Activated T-cell treated with anti-CD3 and anti-CD28 coated beads, Interleukin-2, amount 50 U/mL, for 24 hours (primary cell): ENCODE measurements at places on chromosomes 5 and 9.

GRCh38 chr5:172086194-172086975 is 79.9 kb upstream of the FBXW11 start:
- no peak for DNase-seq
- H3K4me1 ChIP-seq: peaks cover 13% of the 10 kb centered on the region
- H3K4me3 ChIP-seq: no peak overlapping the region
- peak overlapping the region; percentile 79 for H3K27ac ChIP-seq

GRCh38 chr9:8268881-8269280 is 469.3 kb upstream of the DMAC1 start:
- no peak overlapping the region for H3K4me3 ChIP-seq
- H3K27me3 ChIP-seq: peaks cover 2% of the 10 kb centered on the region
- no peaks in the 10 kb centered on the region for H3K36me3 ChIP-seq
- H3K4me1 ChIP-seq: no peaks in the 10 kb centered on the region
- H3K27ac ChIP-seq: no peak overlapping the region
- DNase-seq: no peak

GRCh38 chr9:91805031-91805430 is 145.0 kb downstream of the ROR2 start:
- no peak overlapping the region for H3K4me3 ChIP-seq
- no peak for DNase-seq
- H3K27me3 ChIP-seq: peaks cover 3% of the 10 kb centered on the region
- peaks cover 3% of the 10 kb centered on the region for H3K4me1 ChIP-seq

GRCh38 chr9:7042124-7042523 is 284.4 kb downstream of the KDM4C start:
- H3K4me1 ChIP-seq: peaks cover 16% of the 10 kb centered on the region
- DNase-seq: no peak
- no peak overlapping the region for H3K4me3 ChIP-seq
- peaks cover 60% of the 10 kb centered on the region for H3K36me3 ChIP-seq
- H3K27me3 ChIP-seq: no peaks in the 10 kb centered on the region

DNA sequence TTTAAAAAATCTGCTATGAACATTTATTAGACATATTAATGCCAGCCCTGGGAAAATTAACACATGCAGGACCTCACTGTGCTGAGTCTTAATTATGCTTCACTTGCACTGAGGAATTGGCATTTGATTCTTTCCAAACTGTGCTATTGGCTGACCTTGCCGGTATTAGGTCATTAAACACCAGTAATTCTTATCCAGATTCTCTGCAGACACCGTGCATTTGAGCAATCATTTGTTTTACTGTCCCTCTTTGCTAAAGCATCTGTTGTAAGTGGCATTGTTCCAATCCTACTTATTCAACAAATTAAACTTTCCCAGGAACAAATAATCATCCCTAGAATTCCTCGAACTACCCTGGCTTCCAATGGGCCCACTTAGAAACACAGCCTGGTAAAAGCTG is 145.0 kb downstream of the SLC12A2 start:
- no peaks in the 10 kb centered on the region for H3K27me3 ChIP-seq
- no peak for DNase-seq
- no peak overlapping the region for H3K27ac ChIP-seq
- H3K4me1 ChIP-seq: peaks cover 2% of the 10 kb centered on the region

DNA sequence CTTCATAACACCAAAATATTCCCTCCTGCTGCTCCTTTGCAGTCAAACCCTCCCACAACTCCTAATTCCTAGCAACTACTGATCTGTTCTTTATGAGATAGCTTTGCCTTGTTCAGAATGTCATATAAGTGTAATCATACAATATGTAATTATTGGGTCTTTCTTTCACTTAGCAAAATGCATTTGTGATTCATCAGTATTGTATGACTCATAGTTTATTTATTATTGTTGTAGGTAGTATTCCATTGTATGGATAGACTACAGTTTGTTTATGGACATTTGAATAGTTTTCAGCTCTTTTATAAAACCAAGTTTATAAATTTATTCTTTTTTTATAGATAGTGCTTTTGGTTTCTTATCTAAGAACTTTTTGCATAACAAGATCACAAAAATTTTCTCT is 468.2 kb upstream of the KIF2A start:
- no peaks in the 10 kb centered on the region for H3K36me3 ChIP-seq
- DNase-seq: no peak
- H3K4me3 ChIP-seq: no peak overlapping the region
- no peaks in the 10 kb centered on the region for H3K4me1 ChIP-seq
- H3K27ac ChIP-seq: no peak overlapping the region

DNA sequence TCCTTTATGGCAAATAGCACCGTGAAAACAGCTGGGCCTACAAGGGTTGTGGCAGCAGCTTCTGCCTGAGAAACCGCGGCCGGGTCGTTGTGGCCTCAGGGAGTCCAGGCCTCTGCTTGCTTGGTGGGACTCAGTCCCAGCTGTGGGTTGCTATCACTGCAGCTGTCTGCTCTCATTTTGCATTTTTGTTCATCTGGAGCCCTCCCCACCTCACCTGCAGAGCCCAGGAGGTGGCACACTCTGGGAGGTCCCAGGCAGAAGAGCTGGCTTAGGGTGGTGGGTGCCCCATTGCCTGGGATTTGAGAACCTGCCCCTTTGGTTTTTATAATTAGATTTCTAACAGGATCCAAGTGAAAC is 138.4 kb downstream of the GADD45G start:
- peaks cover 74% of the 10 kb centered on the region for H3K4me1 ChIP-seq
- peak overlapping the region; percentile 60 for H3K27ac ChIP-seq
- H3K4me3 ChIP-seq: no peak overlapping the region
- H3K36me3 ChIP-seq: no peaks in the 10 kb centered on the region

GRCh38 chr9:35904338-35904737 is 1.7 kb upstream of the HRCT1 start:
- DNase-seq: no peak
- no peak overlapping the region for H3K4me3 ChIP-seq
- no peaks in the 10 kb centered on the region for H3K36me3 ChIP-seq
- no peaks in the 10 kb centered on the region for H3K27me3 ChIP-seq
- no peak overlapping the region for H3K27ac ChIP-seq
- peaks cover 30% of the 10 kb centered on the region for H3K4me1 ChIP-seq

- no peaks in the 10 kb centered on the region for H3K36me3 ChIP-seq
- no peak overlapping the region for H3K4me3 ChIP-seq
- no peak overlapping the region for H3K27ac ChIP-seq
- H3K27me3 ChIP-seq: no peaks in the 10 kb centered on the region
- DNase-seq: no peak
- H3K4me1 ChIP-seq: no peaks in the 10 kb centered on the region
These were observed 418.6 kb upstream of the GRAMD2B start for GRCh38 chr5:126004636-126005035.

GRCh38 chr5:56050551-56051255 is 55.9 kb upstream of the IL6ST start:
- H3K27ac ChIP-seq: peak overlapping the region; percentile 84
- H3K4me1 ChIP-seq: peaks cover 50% of the 10 kb centered on the region
- no peaks in the 10 kb centered on the region for H3K27me3 ChIP-seq
- peak overlapping the region; percentile 53 for H3K4me3 ChIP-seq

DNA sequence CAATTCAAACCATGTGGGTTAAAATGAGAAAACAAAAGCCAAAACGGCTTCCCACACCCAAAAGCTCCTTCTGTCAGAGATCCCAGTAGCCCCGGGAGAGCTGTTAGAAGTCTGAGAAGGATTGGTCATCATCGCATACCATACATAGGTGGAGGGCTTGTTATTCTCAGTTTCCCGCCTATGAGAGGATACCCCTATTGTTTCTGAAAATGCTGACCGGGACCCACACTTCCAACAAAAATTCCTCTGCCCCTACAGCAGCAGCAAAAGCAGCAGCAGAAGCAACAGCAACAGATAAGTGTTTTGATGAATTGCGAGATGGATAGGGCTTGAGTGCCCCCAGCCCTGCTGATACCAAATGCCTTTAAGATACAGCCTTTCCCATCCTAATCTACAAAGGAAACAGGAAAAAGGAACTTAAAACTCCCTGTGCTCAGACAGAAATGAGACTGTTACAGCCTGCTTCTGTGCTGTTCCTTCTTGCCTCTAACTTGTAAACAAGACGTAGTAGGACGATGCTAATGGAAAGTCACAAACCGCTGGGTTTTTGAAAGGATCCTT is at the start of gene TEK:
TEK (plus strand) TSS at position 245 of the 561 bp plus-strand sequence. CDS start 366 bp downstream, outside the sequence.
- no peak for DNase-seq
- H3K36me3 ChIP-seq: no peaks in the 10 kb centered on the region
- no peak within 1 kb of the TSS for H3K27ac ChIP-seq
- no peak within 1 kb of the TSS for H3K4me3 ChIP-seq
- no peaks in the 10 kb centered on the region for H3K4me1 ChIP-seq

- H3K36me3 ChIP-seq: peaks cover 80% of the 10 kb centered on the region
- H3K4me1 ChIP-seq: peaks cover 19% of the 10 kb centered on the region
- DNase-seq: no peak
- no peaks in the 10 kb centered on the region for H3K27me3 ChIP-seq
- peak overlapping the region; percentile 69 for H3K27ac ChIP-seq
These were observed 17.9 kb downstream of the MRNIP start for GRCh38 chr5:179840766-179841165.

- H3K27me3 ChIP-seq: no peaks in the 10 kb centered on the region
- peak overlapping the region; percentile 88 for H3K27ac ChIP-seq
- H3K36me3 ChIP-seq: peaks cover 53% of the 10 kb centered on the region
- no peak overlapping the region for H3K4me3 ChIP-seq
These were observed 4.5 kb upstream of the CDC42SE2 start for GRCh38 chr5:131259326-131259725.

DNA sequence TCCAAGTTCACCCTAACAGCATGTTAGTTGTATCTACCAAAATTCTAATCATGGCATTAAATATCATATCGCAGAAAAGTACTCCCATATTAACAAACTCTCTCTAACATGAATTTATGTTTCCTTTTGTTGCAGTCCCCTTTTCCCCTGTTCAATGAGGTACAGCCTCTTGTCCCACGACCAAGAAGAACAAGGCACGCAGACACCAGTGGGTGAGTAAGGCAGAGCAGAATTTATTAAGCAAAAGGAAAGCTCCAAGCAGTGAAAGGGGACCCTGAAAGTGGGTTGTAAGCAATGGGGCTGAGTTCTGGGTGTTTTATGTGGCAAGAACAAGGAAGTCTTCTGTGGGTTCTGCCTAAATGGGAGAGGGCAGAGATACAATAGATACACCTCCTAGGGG is 183.5 kb downstream of the LURAP1L start:
- H3K36me3 ChIP-seq: no peaks in the 10 kb centered on the region
- no peak for DNase-seq
- no peaks in the 10 kb centered on the region for H3K4me1 ChIP-seq

GRCh38 chr5:146588331-146589027 is 72.5 kb upstream of the GPR151 start:
- H3K4me1 ChIP-seq: no peaks in the 10 kb centered on the region
- H3K27ac ChIP-seq: no peak overlapping the region
- no peak overlapping the region for H3K4me3 ChIP-seq
- peaks cover 7% of the 10 kb centered on the region for H3K27me3 ChIP-seq
- no peaks in the 10 kb centered on the region for H3K36me3 ChIP-seq
